Sigmoid colon (tissue), 7 donors: ENCODE measurements at places on chromosomes 7 and 10. TPM values are rescaled to one million over a fixed set of nuclear protein-coding genes. Genes with fewer than 3 reads are reported as not detected.

DNA sequence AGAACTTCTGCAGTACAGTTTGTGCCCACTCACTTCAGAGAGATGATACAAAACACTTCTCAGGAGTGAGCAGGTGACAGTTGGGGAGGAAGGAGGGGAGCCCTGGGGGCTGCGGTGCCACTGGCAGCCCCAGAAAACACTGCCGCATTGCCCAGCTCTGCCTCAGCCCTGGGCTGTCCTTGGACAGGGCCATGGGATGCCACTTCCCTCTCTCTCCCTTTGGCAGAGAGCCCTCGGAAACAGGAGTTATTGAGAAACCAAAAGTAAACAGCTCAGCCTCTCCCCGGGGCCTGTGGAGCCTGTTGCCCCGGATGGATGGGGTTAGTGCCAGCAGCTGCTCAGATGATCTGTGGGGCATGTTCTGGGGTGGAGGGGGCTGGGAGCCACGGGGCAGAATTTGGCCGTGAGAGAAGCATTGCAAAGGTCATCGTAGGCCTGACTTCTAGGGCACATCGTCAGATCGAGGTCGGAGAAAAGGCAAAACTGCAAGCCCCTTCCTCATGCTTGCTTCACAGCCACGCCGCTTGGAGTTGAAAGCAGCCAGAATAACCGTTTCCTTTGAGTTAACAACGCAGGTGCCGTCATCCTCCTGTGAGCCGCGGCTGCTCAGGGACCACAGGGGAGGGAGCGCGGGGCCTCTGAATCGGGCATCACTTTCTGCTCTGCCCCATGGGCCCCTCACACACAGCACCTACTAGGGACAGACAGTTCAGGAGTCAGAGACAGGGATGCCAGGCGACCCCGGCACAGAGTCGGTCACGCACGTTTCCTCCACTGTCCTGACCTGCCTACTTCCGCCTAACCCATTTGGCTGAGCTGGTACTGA lies 256.4 kb downstream of the CAMK1D start:
- peak; percentile 95 for DNase-seq

GRCh38 chr7:12493863-12494686 lies 76.4 kb upstream of the SCIN start:
- no peak for DNase-seq

GRCh38 chr7:149171892-149172533 lies 23.3 kb upstream of the ZNF282 start:
- no peak for DNase-seq

- no peak for DNase-seq
Observed at GRCh38 chr7:115340828-115341227, 418.9 kb downstream of the MDFIC start.

DNA sequence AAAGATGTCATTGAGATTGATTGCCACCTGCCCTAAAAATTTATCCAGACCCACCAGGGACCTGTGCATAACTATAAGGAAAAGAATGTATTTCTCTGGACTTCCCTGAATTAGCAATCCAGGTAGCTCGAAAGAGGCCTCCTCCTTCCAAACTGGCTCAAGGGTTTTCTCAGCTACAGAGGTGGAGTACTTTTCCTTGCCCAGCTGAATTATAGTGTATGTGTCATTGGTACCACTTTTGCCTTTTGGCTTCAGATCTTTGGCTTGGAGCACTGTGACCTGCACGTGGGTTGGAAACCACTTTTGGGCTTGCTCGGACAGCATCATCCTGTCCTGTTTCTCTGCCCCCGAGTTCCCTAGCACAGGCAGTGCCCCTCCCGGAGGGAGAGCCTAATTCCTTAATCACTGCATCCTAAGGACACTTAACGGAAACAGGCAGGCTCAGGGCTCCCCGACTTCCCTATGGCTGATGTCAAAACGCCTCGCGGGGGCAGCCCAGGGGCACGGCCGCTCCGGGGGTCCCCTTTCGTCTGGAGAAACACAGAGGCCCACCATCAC lies 825 bp downstream of the RAB11FIP2 start:
- DNase-seq: peak; percentile 77

- DNase-seq: no peak
Observed at GRCh38 chr7:99123571-99124033, 20.3 kb downstream of the SMURF1 start.

- DNase-seq: no peak
Observed at GRCh38 chr7:133478591-133479135, 225.8 kb downstream of the EXOC4 start.

GRCh38 chr10:119542988-119543813 lies 682 bp upstream of the RGS10 start:
- DNase-seq: peak; percentile 82

DNA sequence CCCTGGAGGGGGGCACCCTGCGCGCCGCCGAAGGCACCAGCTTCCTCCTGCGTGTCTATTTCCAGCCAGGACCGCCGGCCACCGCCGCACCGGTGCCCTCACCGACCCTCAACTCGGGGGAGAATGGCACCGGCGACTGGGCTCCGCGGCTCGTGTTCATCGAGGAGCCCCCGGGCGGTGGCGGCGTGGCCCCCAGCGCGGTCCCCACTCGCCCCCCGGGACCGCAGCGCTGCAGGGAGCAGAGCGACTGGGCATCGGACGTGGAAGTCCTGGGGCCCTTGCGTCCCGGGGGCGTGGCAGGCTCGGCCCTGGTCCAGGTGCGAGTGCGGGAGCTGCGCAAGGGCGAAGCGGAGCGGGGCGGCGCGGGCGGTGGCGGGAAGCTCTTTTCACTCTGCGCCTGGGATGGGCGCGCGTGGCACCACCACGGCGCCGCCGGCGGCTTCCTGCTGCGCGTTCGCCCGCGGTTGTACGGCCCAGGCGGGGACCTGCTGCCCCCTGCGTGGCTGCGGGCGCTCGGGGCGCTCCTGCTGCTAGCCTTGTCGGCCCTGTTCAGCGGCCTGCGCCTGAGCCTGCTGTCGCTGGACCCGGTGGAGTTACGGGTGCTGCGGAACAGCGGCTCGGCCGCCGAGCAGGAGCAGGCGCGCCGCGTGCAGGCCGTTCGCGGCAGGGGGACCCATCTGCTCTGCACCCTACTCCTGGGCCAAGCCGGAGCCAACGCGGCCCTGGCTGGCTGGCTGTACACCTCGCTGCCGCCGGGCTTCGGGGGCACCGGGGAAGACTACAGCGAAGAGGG lies 594 bp downstream of the CNNM1 start:
- no peak for DNase-seq

- peak; percentile 27 for DNase-seq
Observed at GRCh38 chr10:42992156-42992956, 84.5 kb upstream of the RET start.

DNA sequence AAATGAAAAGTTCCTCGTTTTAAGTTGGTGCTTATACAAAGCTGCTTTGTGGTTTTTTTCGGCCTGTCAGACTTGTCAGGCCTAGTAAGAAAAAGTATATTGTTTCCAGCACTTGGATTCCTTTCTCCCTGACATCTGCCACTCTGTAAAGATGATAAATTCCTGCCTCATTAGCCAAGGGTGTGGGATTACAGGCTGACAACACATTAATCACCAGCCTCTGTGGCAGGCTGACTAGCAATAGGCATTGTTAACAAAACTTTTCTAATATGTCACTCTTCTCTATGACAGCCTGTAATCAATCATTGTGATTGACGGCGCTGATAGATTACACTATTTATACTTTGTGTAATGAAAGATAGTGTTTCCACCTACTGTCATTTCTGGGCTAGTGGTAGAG lies 682.5 kb downstream of the LRMDA start:
- no peak for DNase-seq

GRCh38 chr10:97531401-97531986 lies 32.8 kb downstream of the UBTD1 start:
- DNase-seq: no peak

- peak; percentile 62 for DNase-seq
Observed at GRCh38 chr10:43202224-43202656, 64.0 kb downstream of the CSGALNACT2 start.

DNA sequence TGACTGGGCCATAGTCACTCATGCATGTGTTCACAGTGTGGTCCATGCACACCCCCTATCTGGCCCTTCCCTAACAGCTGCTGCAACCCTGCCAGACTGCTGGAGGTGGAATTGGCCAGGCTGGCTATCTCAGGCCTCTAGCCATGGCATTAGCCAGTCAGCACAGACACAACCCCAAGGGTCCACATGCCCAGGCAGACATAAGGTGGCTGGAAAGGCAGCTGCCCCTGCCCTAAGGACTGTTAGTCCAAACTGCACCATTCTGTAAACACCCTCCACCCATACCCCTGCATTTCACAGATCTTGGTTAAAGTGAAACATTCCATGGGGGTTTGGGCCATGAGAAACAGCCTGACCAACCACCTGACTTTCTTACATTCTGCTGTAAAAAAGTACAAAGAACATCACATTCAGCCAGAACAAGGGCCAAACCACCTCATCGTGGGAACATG lies 137.4 kb upstream of the KCNMA1 start:
- no peak for DNase-seq

DNA sequence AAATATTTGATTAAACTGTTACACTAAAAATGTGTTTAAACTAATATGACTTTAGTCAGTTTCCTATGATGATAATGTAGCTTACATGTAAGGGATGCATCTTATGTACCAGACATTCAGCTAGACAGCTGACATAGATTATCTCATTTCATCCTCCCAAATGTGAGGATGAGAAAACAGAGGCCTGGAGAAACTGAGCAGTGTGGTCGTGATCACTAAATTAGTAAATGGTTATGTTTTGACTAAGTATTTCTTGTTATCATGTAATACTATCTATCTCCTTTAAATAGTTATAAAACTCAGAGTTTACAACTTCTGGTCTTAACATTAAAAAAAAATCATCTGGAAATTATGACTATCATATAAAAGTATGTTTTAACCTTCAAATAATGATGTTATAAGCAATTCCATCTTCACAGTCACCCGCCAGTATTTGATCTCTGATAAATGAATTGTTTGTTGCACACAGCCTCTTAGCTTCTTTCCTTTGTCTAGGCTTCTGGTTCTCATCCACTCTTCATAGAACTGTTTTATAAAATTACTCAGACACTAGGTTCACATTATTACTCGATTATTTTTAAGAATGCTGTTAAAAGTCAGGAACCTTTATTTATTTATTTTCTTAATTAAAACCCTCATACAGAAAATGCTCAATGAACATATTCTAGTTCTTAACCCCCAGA lies 33.6 kb upstream of the HDAC9 start:
- DNase-seq: no peak

DNA sequence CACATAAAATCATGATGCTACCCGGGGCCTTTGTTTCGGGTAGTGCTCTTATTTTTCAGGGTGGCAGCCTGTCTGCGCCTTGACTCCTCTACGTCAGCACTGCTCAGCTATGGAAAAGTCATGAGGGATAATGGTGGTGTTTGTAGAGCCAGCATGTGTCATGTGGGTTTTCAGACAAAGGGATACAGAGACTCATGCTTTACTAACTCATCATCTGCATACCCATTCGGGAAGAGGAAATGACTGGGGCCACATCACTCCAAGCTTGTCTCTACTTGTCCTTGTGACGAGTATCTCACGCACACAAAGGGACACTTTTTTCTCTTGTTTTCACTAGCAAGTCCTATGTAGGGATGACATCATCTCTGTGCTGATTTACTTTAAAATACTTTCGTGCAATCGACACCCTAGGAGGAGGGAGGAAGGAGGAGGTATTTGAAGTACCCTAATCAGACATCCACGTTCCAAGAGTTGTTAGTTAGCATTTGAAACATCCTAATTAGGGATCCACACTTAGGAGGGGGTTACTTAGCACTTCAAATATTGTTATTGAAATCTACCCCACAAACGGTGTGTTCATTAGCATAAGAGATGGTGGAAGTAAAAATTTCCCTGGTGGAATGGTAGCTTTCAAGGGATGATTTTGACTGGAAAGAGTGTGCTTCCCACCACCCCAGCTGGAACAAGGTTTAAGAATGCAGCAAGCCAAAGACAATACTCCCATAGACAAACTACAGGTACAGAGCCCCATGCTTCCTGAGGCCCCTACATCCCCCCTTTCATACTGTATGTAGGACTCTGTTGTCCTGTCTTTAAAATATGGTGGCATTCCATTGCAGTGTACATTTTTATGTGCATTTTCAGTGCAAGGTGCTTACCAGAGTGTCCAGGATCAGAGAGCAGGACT lies 52.0 kb downstream of the THNSL1 start:
- DNase-seq: no peak

GRCh38 chr7:56538541-56539429 lies 422.6 kb upstream of the NUPR2 start:
- no peak for DNase-seq

DNA sequence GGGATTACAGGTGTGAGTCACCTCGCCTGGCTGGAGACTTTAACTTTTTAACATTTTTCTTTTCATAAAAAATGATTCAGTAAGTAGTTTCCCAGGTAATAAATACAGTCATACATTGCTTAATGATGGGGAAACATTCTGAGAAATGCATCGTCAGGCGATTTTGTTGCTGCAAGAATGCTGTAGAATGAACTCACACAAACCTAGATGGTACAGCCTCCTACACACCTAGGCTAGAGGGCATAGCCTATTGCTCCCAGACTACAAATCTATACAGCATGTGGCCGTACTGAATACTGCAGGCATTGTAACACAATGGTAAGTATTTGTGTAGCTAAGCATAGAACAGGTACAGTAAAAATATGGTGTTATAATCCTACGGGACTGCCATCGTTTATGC lies 108.5 kb upstream of the SFMBT2 start:
- DNase-seq: no peak

DNA sequence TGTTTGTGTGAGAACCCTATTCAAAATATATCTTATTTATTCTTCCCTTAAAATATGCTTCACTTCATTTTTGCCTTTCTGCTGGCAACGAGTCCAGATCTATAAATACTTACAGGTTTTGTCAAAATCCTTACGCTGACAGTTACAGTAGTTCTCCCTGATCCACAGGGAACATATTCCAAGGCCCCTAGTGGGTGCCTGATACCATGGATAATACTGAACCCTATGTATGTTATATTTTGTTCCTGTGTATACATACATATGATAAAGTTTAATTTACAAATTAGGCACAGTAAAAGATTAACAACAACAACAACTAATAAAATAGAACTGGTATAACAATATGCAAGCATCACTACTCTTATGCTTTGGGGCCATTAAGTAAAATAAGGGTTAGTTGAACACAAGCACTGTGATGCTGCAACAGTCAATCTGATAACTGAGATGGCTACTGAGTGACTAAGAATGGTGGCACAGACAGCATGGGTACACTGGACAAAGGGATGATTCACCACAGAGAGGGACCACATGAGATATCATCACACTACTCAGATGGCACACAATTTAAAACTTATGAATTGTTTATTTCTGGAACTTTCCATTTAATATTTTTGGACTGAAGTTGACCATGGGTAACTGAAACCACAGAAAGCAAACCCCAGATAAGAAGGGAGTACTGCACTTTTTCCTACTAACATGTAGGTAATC lies 29.4 kb upstream of the PCGF5 start:
- no peak for DNase-seq

EN2 gene
- 0.14 TPM for total RNA-seq

PNLIPRP3 gene
- total RNA-seq: not detected

KCNIP2 gene
- total RNA-seq: 7.1 TPM

DNAH11 gene
- 0.14 TPM for total RNA-seq

DOCK4 gene
- total RNA-seq: 14.1 TPM

CACNA2D1 gene
- 115 TPM for total RNA-seq
